ENCODE measurements at places on chromosomes 12 and 14.
A peak's percentile ranks its signal among the peaks of the same experiment; 100 is the strongest.

DNA sequence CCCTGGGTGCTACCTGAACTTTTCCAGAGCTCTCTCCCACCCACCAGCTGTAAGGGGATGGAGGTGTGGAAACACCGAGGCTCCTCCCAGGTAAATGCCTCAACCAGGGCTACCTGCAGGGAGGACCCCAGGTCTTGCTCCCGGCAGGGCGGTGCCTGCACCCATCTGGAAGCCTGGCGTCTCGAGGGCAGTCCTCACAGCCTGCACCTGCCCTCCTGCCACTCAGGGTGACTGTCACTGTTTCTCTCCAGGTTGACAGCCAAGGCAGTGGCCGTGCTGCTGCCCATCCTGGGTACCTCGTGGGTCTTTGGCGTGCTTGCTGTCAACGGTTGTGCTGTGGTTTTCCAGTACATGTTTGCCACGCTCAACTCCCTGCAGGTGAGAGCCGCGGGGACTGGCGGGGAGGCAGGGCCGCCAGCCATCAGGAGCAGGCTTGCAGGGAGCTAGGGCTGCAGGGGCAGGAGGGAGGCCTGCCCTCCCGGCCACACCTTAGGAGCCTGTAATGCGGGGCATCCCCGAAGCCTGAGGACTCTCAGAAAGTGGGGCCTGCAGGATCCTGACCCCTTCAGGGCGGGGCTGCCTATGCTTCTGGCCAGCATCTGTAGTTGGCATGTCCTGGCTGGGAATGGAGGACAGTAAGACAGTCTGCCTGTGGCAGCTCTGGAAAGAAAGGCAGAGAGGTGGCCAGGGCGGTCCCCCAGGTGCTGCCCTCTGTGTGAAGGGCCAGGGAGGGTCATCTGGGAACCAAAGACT lies 182.3 kb downstream of the ADGRD1 start:
- DNase-seq, result no peak

- peak; percentile 73 for DNase-seq
Observed at GRCh38 chr12:57845478-57846284, 848 bp downstream of the CTDSP2 start.

DNA sequence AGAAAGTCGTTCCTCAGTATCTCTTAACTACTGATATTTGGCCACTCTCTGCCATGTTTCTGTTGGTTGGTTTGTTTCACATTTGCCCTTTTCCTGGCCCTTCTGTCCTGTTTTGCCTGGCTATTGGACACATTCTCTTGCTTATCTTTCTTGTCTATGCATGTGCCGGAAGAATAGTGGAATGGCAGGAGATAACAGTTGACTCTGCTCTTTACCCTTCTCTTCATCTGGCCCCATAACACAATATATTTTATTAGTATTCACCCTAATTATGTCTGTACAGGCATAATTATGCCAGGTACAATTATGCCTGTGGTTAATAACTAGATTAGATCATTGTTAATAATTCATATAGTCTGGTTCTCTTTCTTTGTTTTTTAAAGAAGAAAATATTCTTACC lies 243.5 kb upstream of the LMO3 start:
- no peak for DNase-seq

GRCh38 chr12:108302016-108302402 lies 37.1 kb downstream of the CMKLR1 start:
- no peak for DNase-seq

- no peak for DNase-seq
Observed at GRCh38 chr12:5927732-5928516, 17.1 kb downstream of the ANO2 start.

GRCh38 chr14:22768947-22769346 lies 2.5 kb downstream of the OXA1L start:
- no peak for DNase-seq

GRCh38 chr12:10537721-10538120 lies 32.0 kb downstream of the EIF2S3B start:
- no peak for DNase-seq

- no peak for DNase-seq
Observed at GRCh38 chr12:29505122-29505521, 7.6 kb upstream of the OVCH1 start.

DNA sequence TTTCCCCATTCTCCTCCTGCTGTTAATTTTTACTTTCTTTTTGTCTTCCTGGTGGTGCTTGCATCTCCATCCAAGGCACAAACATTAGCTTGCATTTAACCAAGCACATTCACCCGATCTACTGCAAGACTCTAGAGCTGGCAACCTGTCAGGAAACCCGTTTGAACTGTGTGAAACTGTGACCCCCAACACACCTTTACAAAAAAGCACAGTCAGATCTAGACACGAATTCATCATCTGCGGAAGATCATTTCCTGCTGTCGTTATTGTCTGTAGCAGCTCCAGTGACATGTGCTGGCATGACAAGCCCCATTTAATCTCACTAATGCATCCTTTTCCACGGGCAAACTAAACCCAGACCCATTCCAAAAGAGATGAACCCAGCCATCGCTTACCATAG lies 340.5 kb downstream of the VRK1 start:
- DNase-seq, result no peak

- DNase-seq, result no peak
Observed at GRCh38 chr12:39571351-39571750, 48.3 kb downstream of the ABCD2 start.

DNA sequence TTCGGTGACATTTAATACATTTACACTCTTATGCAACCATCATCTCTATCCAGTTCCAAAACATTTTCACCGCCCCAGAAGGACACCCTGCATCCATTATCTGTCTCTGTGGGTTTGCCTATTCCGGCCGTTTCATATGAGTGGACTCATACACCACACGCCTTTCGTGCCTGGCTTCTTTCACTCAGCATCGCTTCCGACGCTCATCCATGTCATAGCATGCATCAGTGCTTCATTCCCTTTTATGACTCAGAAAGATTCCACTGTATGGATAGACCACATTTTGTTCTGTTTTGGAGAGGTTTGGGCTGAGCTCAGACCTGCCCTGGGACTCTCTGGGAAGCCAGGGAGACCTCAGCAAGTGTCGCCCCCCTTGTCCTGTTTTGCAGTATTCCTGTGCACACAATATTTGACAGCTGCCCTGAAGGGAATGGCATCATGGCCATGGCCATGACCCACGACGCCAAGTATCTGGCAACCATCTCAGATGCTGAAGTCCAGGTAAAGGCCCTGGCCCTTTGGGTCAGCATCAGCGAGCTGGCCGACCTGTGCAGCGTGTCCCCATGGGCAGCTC lies 23.8 kb downstream of the CFAP251 start:
- no peak for DNase-seq

- DNase-seq, result no peak
Observed at GRCh38 chr14:103897075-103897947, 30.9 kb upstream of the TDRD9 start.

- no peak for DNase-seq
Observed at GRCh38 chr12:29133680-29134079, 15.4 kb upstream of the FAR2 start.

GRCh38 chr14:87797001-87797400 lies 196.0 kb downstream of the GALC start:
- DNase-seq, result no peak

GRCh38 chr12:118237052-118237665 lies 101.2 kb downstream of the PEBP1 start:
- no peak for DNase-seq

Data from breast epithelium (tissue), 4 donors.